ENCODE measurements at places on chromosomes 3 and 15. TPM values are rescaled to one million over a fixed set of nuclear protein-coding genes. Genes with fewer than 3 reads are reported as not detected.

DNA sequence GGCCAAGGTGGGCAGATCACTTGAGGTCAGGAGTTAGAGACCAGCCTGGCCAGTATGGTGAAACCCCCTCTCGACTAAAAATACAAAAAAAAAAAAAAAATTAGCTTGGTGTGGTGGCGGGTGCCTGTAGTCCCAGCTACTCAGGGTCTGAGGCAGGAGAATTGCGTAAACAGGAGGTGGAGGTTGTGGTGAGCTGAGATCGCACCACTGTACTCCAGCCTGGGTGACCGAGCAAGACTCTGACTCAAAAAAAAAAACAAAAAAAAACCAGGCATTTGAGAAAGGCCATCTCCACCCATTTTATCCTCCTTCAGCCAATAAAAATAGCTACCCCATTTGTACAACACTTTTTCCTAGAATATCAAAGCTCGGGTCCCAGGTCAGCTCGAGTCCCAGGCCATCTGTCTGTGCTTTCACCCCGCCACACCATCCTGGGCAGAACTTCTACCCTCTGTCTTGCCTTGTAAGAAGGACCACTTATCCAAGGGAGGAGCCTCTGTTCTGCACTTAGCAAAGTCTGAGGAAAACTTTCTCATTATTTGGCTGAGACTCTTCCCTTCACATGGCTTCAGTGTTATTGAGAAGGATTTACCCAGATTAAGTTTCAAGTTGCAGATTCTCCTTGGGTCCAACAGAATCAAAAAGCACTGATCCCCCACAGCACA, 99.1 kb downstream of the MESD start:
- H3K4me1 ChIP-seq: no peaks in the 10 kb centered on the region
- DNase-seq: no peak
- H3K27me3 ChIP-seq: no peaks in the 10 kb centered on the region
- no peak overlapping the region for H3K4me3 ChIP-seq
- H3K36me3 ChIP-seq: no peaks in the 10 kb centered on the region

- H3K4me3 ChIP-seq: no peak overlapping the region
- no peak overlapping the region for H3K27ac ChIP-seq
- no peaks in the 10 kb centered on the region for H3K36me3 ChIP-seq
- no peaks in the 10 kb centered on the region for H3K27me3 ChIP-seq
- no peaks in the 10 kb centered on the region for H3K4me1 ChIP-seq
Observed at GRCh38 chr3:59783468-59783988, 733.7 kb upstream of the CFAP20DC start.

GRCh38 chr3:182115328-182116015, 403.7 kb downstream of the SOX2 start:
- H3K4me1 ChIP-seq: peaks cover 16% of the 10 kb centered on the region
- no peak overlapping the region for H3K27ac ChIP-seq

- H3K36me3 ChIP-seq: no peaks in the 10 kb centered on the region
- no peaks in the 10 kb centered on the region for H3K27me3 ChIP-seq
- H3K4me1 ChIP-seq: no peaks in the 10 kb centered on the region
Observed at GRCh38 chr3:26438325-26438940, 184.1 kb upstream of the LRRC3B start.

GRCh38 chr3:8597219-8597853, 47.3 kb downstream of the SSUH2 start:
- H3K4me1 ChIP-seq: no peaks in the 10 kb centered on the region
- no peaks in the 10 kb centered on the region for H3K36me3 ChIP-seq
- H3K4me3 ChIP-seq: no peak overlapping the region
- no peak overlapping the region for H3K27ac ChIP-seq
- H3K27me3 ChIP-seq: no peaks in the 10 kb centered on the region

The AADACL2 gene
- total RNA-seq: not detected

GRCh38 chr15:59346951-59347350, 25.7 kb downstream of the MYO1E start:
- H3K27me3 ChIP-seq: no peaks in the 10 kb centered on the region
- no peaks in the 10 kb centered on the region for H3K36me3 ChIP-seq

- no peak overlapping the region for H3K27ac ChIP-seq
- H3K4me3 ChIP-seq: peak overlapping the region; percentile 5
- peaks cover 20% of the 10 kb centered on the region for H3K4me1 ChIP-seq
- peaks cover 69% of the 10 kb centered on the region for H3K27me3 ChIP-seq
- DNase-seq: no peak
Observed at GRCh38 chr15:33068007-33068481, 126.5 kb downstream of the FMN1 start.

GRCh38 chr3:182704926-182705325, 88.4 kb upstream of the ATP11B start:
- H3K27me3 ChIP-seq: peaks cover 44% of the 10 kb centered on the region
- no peak for DNase-seq
- no peak overlapping the region for H3K27ac ChIP-seq
- H3K4me1 ChIP-seq: no peaks in the 10 kb centered on the region

GRCh38 chr3:146279013-146279412, 28.1 kb upstream of the PLSCR4 start:
- no peaks in the 10 kb centered on the region for H3K36me3 ChIP-seq
- no peak overlapping the region for H3K27ac ChIP-seq
- no peak for DNase-seq
- no peaks in the 10 kb centered on the region for H3K27me3 ChIP-seq
- H3K4me1 ChIP-seq: no peaks in the 10 kb centered on the region
- H3K4me3 ChIP-seq: no peak overlapping the region

- H3K4me1 ChIP-seq: no peaks in the 10 kb centered on the region
- no peaks in the 10 kb centered on the region for H3K36me3 ChIP-seq
- H3K4me3 ChIP-seq: no peak overlapping the region
- DNase-seq: no peak
- no peaks in the 10 kb centered on the region for H3K27me3 ChIP-seq
- no peak overlapping the region for H3K27ac ChIP-seq
Observed at GRCh38 chr3:133440652-133441051, 40.8 kb downstream of the BFSP2 start.

DNA sequence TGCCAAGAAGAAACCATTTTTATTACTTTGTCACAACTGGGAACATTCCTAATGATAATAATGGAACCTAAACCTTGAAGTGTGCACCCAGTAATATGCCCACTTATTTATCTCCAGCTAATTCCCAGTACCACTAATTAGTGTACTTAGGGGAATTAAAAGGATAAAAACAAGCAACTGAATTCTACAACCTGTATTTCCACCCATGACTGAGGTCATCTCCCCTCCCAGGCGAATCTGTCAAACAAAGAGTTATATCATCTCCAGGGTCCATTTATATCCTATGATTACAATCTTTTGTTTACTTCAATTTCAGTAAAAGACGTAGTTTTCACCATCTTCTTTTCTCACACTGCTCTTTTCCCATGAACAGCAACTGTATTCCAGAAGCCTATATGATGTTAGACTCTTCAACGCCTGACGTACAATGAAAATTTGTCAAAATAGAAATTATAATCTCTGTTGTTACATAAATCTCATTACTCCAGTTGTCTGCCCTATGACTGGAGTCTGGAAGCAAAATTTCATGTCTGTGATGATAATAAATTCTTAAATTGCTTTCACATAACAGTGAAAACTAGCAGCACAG, 177.6 kb downstream of the GOLIM4 start:
- peaks cover 5% of the 10 kb centered on the region for H3K27me3 ChIP-seq
- H3K27ac ChIP-seq: no peak overlapping the region
- no peak overlapping the region for H3K4me3 ChIP-seq
- no peak for DNase-seq
- H3K36me3 ChIP-seq: no peaks in the 10 kb centered on the region

DNA sequence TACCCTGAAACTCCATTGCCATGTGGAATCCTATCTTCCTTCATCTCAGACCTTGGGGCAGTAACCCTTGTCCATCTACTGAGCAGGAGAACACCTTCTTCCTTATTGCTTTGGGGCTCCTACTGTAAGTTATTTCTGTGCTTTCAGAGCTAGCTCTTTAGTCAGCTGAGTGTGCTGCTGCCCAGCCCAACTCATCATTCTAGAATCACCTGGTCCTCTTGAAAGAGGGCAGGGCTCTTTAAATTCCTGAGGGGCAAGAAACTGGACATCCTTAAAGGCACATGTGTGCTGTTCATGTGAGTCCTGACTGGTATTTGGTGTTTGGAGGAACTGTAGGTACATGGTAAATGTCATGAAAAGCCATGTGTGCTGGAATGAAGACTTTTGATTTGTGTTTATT, 140.9 kb downstream of the ARNT2 start:
- no peak overlapping the region for H3K4me3 ChIP-seq
- H3K27me3 ChIP-seq: peaks cover 3% of the 10 kb centered on the region
- no peak for DNase-seq
- no peaks in the 10 kb centered on the region for H3K4me1 ChIP-seq
- H3K27ac ChIP-seq: no peak overlapping the region

The USP8 gene
- total RNA-seq: 48.5 TPM

- no peaks in the 10 kb centered on the region for H3K4me1 ChIP-seq
- no peaks in the 10 kb centered on the region for H3K27me3 ChIP-seq
- H3K36me3 ChIP-seq: no peaks in the 10 kb centered on the region
Observed at GRCh38 chr3:113601240-113601639, 68.9 kb downstream of the SIDT1 start.

The SIDT1 gene
- total RNA-seq: not detected

- no peak for DNase-seq
- peaks cover 34% of the 10 kb centered on the region for H3K4me1 ChIP-seq
- H3K4me3 ChIP-seq: no peak overlapping the region
- H3K27me3 ChIP-seq: no peaks in the 10 kb centered on the region
- no peaks in the 10 kb centered on the region for H3K36me3 ChIP-seq
Observed at GRCh38 chr15:89140595-89140994, 52.3 kb downstream of the ABHD2 start.

The ADIPOQ gene
- not detected for total RNA-seq

GRCh38 chr3:101944308-101944707, 95.0 kb downstream of the NFKBIZ start:
- H3K4me1 ChIP-seq: peaks cover 46% of the 10 kb centered on the region
- no peak for DNase-seq
- H3K27ac ChIP-seq: no peak overlapping the region
- no peaks in the 10 kb centered on the region for H3K27me3 ChIP-seq
- H3K36me3 ChIP-seq: no peaks in the 10 kb centered on the region
- H3K4me3 ChIP-seq: no peak overlapping the region

All from A673 (cell line).